ENCODE measurements at places on chromosomes 12 and 14.

DNA sequence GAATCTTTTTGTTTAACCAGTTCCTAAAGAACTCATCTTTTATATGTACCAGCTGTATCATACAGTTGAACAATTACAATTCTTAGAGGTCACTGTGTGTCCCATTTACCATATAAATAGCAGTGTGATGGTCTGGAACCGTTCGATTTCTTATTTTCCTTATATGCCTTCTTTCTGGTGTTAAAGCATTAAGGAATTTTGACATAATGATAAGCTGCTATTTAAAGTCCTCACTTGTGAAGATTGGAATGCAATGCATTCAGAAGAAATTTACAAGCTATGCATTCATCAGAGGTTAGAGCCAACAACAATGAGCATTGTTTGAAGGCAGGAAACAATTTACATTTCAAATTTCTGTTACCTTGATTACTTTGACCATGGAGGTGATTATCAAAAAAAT, 80.0 kb upstream of the PRICKLE1 start:
- no peak for DNase-seq

DNA sequence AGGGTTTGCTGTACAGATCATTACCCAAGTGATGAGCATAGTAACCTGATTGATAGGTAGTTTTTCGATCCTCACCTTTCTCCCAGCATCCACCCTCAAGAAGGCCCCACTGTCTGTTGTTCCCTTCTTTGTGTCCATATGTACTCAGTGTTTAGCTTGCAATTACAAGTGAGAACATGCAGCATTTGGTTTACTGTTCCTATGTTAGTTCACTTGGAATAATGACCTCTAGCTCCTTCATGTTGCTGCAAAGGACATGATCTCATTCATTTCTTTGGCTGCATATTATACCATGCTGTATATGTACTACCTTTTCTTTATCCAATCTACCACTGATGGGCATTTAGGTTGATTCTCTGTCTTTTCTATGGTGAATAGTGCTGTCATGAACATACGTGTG, 181.6 kb upstream of the FOXG1 start:
- no peak for DNase-seq

DNA sequence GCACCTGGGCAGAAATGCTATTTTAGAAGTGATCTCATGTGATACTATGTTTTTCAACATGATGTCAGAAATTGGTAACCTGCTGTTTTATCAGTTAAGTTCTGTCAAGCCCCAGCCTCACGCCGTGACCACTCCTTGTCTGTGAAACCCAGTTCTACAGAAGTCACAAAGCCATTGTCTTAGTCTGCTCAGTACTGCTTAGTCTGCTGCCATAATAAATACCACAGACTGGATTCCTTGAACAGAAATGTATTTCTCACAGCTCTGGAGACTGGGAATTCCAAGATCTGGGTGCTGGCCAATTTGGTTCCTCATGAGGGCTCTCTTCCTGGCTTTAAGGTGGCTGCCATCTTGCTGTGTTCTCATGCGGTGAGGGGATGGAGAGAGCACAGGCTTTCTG, 176.9 kb downstream of the PRKCH start:
- no peak for DNase-seq

DNA sequence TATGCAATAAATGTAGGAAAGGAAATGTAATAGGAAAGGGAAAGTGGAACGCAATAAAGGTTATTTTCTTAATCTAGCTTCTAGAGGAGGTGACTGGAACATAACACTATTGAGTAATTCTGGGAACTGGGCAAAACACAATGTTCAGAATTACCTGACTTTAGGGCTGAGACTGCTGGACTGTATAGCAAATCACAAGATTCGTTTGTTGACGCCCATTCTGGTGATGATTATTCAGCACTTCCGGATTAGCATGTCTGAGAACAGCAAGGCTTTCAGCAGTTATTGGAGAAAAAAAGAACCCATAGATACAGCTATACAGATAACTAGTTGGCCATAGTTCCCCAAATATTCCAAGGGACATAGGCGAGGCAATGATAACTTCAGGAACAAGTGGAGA, 2.3 kb upstream of the KLRD1 start:
- no peak for DNase-seq

All from AG20443 (cell line).